ENCODE measurements at places on chromosomes 7 and 10. TPM values are rescaled to one million over a fixed set of nuclear protein-coding genes. Genes with fewer than 3 reads are reported as not detected.

DNA sequence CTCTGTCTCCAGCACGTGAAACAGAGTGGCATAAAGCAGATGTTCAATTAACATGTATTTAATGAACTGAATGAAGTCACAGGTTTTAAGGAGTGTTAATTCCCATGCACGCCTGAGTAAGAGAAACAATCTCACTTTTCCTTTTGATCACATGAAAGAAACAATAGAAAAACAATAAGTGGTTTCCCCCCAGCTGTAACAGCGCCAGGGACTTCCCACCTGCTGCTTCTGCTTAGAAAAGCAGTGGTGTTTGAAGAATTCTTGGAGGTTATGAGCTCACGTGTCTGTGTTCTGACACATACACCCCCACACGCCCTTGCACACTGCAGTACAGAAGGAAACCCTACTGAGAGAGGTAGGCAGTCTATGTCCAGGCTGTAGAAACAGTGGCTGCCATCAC lies 51.3 kb upstream of the FRMD4A start:
- H3K36me3 ChIP-seq: peaks cover 2% of the 10 kb centered on the region
- H3K4me1 ChIP-seq: peaks cover 63% of the 10 kb centered on the region
- peak overlapping the region; percentile 97 for H3K27ac ChIP-seq
- H3K4me3 ChIP-seq: no peak overlapping the region
- DNase-seq: no peak

GRCh38 chr10:13787015-13787421 lies 200.3 kb downstream of the PRPF18 start:
- H3K27me3 ChIP-seq: no peaks in the 10 kb centered on the region
- no peak overlapping the region for H3K4me3 ChIP-seq
- no peak overlapping the region for H3K27ac ChIP-seq

GRCh38 chr10:17062955-17063484 lies 66.6 kb downstream of the CUBN start:
- peak overlapping the region; percentile 18 for H3K4me3 ChIP-seq
- no peaks in the 10 kb centered on the region for H3K27me3 ChIP-seq
- H3K4me1 ChIP-seq: peaks cover 87% of the 10 kb centered on the region
- no peak for DNase-seq
- no peaks in the 10 kb centered on the region for H3K36me3 ChIP-seq

DNA sequence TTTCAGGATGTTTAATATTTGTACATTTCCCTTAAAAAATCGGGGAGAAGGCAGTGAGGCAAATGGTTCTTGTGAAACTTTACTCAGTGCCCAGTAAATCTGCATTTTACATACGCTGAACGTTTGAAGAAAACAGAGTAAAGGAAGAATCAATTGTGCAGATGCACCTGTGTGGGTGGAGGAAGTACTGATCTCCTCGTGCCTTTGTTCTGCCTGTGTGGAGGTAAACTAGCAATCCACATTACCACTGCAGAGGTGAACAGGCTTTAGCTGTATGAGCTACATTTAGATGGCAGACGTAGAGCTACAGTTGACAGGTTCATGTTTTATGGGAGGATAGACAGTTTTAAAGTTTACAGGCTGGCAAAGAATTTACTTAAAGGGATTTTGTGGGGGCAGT lies 62.7 kb upstream of the VIPR2 start:
- no peaks in the 10 kb centered on the region for H3K4me1 ChIP-seq
- no peak overlapping the region for H3K4me3 ChIP-seq

DNA sequence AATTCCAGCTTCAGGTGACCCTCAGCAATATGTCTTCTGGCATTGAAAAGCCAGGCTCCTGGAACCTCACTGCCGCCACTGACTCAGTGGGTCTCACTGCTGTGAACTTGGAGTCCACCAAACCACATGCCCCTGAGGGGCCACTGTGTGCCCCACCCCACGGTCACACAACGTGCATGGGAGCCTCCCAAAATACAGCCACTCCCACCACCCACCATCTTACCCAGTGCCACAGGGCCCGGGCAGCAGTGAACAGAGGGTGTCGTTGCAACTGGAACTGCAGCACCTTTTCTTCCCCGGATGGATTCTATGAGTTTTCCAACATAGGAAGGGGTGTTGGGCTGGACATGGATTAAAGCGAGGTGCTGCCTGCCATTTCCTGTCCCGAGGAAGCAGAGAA lies 60.1 kb downstream of the ASB13 start:
- H3K4me3 ChIP-seq: no peak overlapping the region
- no peaks in the 10 kb centered on the region for H3K36me3 ChIP-seq
- DNase-seq: peak; percentile 59
- H3K27ac ChIP-seq: no peak overlapping the region
- H3K27me3 ChIP-seq: no peaks in the 10 kb centered on the region

- no peak for DNase-seq
- no peaks in the 10 kb centered on the region for H3K36me3 ChIP-seq
- peaks cover 54% of the 10 kb centered on the region for H3K27me3 ChIP-seq
- H3K4me1 ChIP-seq: peaks cover 11% of the 10 kb centered on the region
These were observed 439.1 kb upstream of the MGMT start for GRCh38 chr10:129027906-129028305.

- H3K4me1 ChIP-seq: peaks cover 34% of the 10 kb centered on the region
- no peaks in the 10 kb centered on the region for H3K27me3 ChIP-seq
- DNase-seq: no peak
These were observed 28.6 kb upstream of the BMPER start for GRCh38 chr7:33876596-33877274.

- H3K4me3 ChIP-seq: no peak overlapping the region
- DNase-seq: no peak
- H3K27ac ChIP-seq: no peak overlapping the region
These were observed 91.3 kb upstream of the TMEM106B start for GRCh38 chr7:12119620-12120303.

- peaks cover 9% of the 10 kb centered on the region for H3K4me1 ChIP-seq
- H3K27ac ChIP-seq: no peak overlapping the region
- no peak for DNase-seq
These were observed 25.2 kb downstream of the PHTF2 start for GRCh38 chr7:77823787-77824186.

DNA sequence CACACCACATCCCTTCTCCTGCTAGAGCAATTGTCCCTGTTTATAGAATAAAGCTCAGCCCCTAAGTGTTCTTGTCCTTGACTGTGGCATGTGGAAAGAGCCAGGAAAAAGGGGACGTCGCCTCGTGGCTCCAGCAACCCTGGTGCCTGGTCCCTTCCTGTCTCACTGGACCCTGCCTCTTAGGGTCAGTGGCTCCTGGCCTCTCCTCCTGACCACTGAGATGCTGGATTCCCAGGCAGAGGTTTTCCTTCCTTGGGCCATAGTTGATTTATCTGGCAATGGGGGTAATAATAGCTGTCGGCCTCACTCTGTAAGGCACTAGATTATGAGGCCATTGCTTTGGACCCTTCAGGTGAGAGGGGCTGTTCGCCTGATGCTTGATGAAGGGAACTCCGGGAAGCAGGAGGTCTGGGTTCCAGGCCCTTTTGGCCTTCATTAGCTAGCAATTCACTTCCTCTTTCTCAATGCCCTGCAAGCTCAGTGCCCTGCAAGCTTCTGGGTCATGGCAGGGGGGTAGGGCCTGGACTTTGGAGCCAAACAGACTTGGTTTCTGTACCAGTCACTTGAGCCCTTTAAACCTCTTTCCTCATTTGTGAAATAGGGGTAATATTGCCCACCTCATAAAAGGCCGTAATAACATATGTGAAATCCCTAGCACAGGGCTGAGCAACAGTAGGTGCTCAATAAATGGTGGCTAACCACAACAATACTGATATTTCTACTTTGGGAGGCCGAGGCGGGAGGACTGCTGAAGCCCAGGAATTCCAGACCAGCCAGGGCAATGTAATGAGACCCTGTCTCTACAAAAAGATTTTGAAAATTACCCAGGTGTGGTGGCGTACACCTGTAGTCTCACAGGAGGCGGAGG lies 1.1 kb downstream of the ASL start:
- H3K4me3 ChIP-seq: peak overlapping the region; percentile 81
- H3K36me3 ChIP-seq: no peaks in the 10 kb centered on the region
- DNase-seq: no peak
- H3K27ac ChIP-seq: peak overlapping the region; percentile 1
- H3K4me1 ChIP-seq: peaks cover 17% of the 10 kb centered on the region
- H3K27me3 ChIP-seq: no peaks in the 10 kb centered on the region

DNA sequence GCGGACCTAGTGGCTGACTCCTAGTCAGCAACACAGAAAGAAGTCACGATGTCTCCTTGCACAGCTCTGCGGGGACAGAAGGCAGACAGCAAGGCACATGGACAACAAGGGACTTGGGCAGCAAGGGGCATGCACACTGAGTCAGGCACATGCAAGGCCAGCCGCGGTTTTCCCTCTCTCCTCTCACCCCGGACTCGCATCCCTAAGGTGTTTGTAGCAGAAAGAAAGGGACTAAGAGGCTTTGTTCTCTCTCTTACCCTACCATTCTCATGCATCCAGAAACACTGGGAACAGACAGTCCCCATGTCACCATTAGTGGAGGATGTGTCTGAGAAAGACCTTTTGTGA lies 193.3 kb upstream of the PHF14 start:
- DNase-seq: no peak
- no peaks in the 10 kb centered on the region for H3K4me1 ChIP-seq
- H3K27ac ChIP-seq: no peak overlapping the region
- H3K4me3 ChIP-seq: no peak overlapping the region

DNA sequence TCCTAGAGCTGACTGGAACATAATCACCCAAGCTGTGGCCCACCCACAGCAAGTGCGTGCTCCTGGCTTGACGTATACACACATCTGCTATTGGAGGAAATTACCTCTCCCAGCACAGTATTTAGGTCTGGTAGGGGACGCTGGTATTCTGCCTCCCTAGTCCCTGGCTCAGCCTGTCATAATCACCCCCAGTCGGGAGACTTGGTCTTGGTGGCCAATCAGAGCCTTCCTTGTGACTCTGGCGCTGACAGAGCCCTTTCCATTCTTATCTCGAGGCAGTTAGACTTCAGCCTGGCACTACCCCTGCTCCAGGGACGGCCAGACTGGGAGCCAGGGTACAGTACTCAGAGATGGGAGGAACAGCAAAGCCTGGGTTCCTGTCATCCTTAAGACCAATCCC lies 14.3 kb upstream of the PRKAG2 start:
- H3K4me1 ChIP-seq: peaks cover 2% of the 10 kb centered on the region
- H3K27ac ChIP-seq: no peak overlapping the region
- no peak overlapping the region for H3K4me3 ChIP-seq
- H3K36me3 ChIP-seq: peaks cover under 1% of the 10 kb centered on the region

GRCh38 chr7:17477182-17477581 lies 178.7 kb downstream of the AHR start:
- no peak overlapping the region for H3K27ac ChIP-seq
- H3K4me1 ChIP-seq: no peaks in the 10 kb centered on the region
- no peak overlapping the region for H3K4me3 ChIP-seq
- H3K27me3 ChIP-seq: no peaks in the 10 kb centered on the region
- DNase-seq: no peak

DNA sequence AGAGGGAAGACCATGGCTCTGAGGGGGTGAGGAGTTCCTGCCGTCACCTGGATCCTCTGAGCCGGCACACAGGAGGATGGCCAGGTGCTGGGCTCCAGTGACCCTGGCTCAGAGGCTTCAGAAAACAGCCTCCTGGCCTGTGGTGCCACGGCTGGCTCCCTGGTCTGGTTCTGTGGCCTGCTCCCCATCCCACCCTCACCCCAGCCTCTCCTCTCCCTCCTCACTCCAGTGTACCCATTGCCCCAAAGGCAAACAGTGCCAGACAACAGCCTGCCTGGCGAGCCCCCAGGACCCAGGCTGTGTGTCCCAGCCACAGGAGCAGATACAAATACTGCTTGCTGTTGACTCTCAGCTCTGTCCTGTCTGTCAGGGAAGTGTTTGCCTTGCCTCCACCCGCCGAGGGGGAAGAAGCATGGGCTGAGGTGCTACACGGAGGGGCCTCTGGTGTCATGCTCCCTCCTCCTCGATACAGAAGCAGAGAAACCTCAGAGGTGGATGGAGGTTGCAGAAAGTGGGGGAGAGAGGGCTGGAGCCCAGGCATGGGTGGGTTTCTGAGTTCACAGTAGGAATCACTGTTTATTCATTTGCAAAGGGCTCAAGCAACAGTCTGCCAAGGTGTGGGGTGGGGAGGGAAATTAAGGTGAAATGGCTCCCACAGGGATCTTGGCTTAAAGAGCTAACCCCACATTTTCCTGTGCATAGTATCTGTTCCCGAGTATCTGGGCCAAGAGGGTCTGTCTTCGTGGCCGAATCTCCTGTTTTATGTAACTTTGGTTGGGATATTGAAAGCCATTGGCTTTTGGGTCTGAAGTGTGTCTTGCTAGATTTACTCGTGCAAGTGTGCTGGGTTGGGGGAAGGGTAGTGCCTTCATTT lies 5.5 kb downstream of the ADRA2A start:
- H3K4me1 ChIP-seq: peaks cover 6% of the 10 kb centered on the region
- H3K36me3 ChIP-seq: no peaks in the 10 kb centered on the region
- peaks cover 59% of the 10 kb centered on the region for H3K27me3 ChIP-seq
- DNase-seq: no peak
- H3K4me3 ChIP-seq: no peak overlapping the region

GRCh38 chr7:128997181-128997580 lies 57.7 kb downstream of the TNPO3 start:
- H3K4me3 ChIP-seq: no peak overlapping the region
- no peak overlapping the region for H3K27ac ChIP-seq
- H3K4me1 ChIP-seq: no peaks in the 10 kb centered on the region
- no peaks in the 10 kb centered on the region for H3K27me3 ChIP-seq
- no peak for DNase-seq

- no peak for DNase-seq
- H3K4me1 ChIP-seq: peaks cover 40% of the 10 kb centered on the region
- H3K36me3 ChIP-seq: peaks cover 14% of the 10 kb centered on the region
- peak overlapping the region; percentile 82 for H3K4me3 ChIP-seq
- no peaks in the 10 kb centered on the region for H3K27me3 ChIP-seq
These were observed 441 bp downstream of the FZD8 start for GRCh38 chr10:35641676-35642034.

DNA sequence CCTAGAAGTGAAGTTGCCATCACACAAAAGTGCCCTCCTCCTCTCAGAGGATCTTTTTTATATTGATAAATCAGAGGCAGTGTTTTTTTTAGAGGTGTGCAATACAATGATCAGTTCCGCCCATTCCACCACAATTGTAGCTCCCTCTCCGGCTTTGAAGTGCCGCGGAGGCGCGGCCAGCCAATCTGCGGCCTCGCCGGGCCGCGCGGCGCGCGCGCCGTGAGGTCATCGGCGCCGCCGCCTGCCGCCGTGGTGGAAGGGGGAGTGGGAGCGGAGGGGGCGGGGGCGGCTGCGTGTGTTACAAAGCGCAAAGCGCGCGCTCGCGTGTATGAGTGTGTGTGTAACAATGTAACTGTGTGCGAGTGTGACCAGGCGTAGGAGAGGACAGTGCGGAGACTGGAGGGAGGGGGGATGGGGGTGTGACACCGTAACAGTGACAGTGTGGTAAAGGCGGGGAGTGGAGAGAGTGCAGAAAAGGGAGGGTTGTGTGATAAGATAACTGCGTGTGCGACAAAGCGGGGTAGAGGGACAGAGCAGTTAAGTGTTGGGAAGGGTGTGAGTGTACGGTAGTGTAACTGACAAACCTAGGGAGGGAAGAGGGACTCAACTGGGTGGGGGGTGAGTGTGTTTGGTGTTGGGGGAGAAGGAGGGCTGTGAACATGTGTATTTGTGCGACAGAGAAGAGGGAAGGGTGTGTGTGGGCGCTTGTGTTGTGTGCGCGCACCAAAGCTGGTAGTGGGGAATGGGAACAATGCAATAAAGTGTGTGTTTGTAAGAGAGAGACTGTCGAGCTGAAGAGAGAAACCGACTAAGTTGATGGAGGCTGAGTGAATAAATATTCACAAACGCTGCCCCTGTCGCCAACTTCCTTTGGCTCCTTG lies at the start of gene SP8:
Gene SP8, minus strand, starts transcription at position 108 of the 881 bp plus-strand sequence. Its CDS starts 88 bp downstream, at position 20.
- H3K27me3 ChIP-seq: peaks cover 75% of the 10 kb centered on the region
- peaks cover 27% of the 10 kb centered on the region for H3K4me1 ChIP-seq
- no peak for DNase-seq
- H3K36me3 ChIP-seq: peaks cover 5% of the 10 kb centered on the region

The ZP3 gene
- total RNA-seq: not detected

The IFIT1B gene
- total RNA-seq: not detected

The CYP2W1 gene
- total RNA-seq: not detected

The FBXL13 gene
- 0.97 TPM for total RNA-seq

The ZCCHC24 gene
- total RNA-seq: 43.8 TPM

The MYL7 gene
- not detected for total RNA-seq

The CYP3A4 gene
- not detected for total RNA-seq

The GBX1 gene
- not detected for total RNA-seq

The CD36 gene
- 0.39 TPM for total RNA-seq
